ENCODE measurements at places on chromosomes 2 and 18.

DNA sequence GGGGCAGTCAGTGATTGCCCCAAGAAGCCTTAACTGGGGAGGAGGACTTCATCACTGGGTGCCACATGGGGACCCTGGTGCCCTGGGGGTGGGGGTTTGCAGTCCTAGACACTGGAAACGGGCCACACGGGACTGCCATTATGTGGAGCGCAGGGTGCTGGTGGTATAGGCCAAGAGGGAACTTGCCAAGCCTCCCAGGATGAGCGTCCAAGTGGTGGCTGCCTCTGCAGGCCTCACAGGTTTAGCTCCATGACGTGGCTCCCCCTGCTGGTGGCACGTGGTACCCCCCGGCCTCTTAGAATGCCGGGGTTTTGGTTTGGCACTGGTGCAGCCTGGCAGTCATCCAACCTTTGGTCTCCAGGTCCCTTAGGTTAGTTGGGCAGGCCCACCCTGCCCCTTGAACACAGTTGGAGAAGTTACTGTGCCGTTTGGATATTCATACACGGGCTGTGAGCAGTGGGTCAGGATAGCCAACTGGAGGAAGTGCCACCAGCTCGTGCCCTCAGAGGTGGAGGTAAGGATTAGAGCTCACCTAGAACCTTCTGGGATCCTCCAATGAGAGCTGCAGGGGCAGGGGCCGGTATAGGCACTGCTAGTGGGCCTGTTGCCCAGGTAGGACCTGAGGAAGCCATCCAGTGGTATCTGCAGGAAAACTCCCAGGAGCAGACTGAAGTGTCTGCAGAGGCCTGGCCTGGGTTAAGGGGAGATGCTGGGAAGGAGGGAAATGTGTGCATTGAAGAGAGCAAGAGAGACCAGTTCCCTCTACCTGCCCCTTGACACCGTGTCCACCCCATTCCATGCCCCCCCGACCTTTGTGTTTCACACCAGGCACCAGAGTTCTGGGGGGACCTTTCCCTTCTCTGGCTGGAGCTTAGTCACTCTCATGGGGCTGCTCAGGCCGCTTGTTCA lies 5.7 kb downstream of the PTMA start:
- peak; percentile 57 for DNase-seq

DNA sequence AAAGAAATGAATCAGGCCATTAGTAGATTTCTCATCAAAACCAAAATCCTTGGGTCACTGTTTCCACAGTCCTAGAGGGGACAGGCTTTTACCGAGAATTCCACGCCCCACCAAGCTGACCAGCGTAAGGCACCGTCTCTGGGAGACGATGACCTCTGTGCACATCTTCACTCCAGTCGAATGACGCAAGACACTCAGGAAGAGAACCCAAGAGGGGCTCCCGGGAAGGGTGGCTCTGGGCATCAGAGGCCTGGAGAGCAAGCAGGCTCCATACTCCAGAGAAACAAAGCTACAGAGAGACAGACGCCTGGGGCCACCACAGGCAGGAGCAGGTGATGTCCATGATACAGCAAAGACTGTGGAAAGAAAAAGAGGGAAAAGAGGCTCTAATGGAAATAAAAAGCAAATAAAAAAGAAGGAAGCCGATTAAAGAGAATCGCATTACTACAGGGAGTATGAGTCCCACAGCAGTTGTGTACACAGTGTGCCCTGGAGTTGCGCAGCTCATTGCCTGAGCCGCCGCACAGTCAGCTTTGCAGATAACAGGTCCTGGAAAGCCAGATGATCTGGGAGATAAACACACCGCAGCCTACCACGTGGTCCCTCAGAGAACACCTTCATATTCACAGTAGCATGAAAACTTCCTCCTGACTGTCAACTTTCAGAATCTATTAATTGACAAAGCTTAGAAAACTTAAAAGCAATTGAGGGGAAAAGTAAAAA lies 572.7 kb upstream of the SALL3 start:
- no peak for DNase-seq

DNA sequence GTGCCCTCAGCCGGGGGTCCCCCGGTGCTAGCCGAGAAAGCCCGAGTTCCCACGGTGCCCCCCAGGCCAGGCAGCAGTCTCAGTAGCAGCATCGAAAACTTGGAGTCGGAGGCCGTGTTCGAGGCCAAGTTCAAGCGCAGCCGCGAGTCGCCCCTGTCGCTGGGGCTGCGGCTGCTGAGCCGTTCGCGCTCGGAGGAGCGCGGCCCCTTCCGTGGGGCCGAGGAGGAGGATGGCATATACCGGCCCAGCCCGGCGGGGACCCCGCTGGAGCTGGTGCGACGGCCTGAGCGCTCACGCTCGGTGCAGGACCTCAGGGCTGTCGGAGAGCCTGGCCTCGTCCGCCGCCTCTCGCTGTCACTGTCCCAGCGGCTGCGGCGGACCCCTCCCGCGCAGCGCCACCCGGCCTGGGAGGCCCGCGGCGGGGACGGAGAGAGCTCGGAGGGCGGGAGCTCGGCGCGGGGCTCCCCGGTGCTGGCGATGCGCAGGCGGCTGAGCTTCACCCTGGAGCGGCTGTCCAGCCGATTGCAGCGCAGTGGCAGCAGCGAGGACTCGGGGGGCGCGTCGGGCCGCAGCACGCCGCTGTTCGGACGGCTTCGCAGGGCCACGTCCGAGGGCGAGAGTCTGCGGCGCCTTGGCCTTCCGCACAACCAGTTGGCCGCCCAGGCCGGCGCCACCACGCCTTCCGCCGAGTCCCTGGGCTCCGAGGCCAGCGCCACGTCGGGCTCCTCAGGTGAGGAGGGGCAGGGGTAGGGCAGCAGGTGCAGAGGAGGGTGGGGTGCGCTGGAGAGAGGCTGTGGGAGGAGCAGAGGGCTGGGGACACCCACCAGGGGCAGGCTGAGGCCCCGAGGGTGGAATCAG lies 14.1 kb upstream of the GMPPA start:
- no peak for DNase-seq

GRCh38 chr2:88813612-88814011 lies 122.1 kb downstream of the RPIA start:
- no peak for DNase-seq

GRCh38 chr18:68354176-68354575 lies 360.7 kb downstream of the TMX3 start:
- DNase-seq, result no peak

DNA sequence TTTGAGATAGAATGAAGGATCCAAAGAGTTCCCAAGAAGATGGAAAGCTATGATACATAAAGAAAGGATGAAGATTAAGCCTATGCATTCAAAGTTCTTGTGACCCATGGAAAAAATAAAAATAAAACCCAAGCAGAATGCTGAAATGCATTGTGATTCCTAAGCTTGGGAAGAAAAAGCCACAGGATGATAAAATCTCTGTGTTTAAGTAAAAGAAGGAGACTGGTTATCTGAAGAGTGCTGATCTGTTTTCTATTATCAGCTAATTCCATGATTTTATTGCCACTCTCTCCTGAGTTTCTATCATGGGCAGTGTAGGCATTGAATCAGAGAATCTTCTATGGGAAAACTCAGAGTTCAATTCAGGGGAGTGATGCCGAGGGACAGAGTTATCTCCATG lies 103.1 kb upstream of the LTBP1 start:
- no peak for DNase-seq

GRCh38 chr2:200863782-200864175 lies 679 bp downstream of the CLK1 start:
- DNase-seq, result no peak

DNA sequence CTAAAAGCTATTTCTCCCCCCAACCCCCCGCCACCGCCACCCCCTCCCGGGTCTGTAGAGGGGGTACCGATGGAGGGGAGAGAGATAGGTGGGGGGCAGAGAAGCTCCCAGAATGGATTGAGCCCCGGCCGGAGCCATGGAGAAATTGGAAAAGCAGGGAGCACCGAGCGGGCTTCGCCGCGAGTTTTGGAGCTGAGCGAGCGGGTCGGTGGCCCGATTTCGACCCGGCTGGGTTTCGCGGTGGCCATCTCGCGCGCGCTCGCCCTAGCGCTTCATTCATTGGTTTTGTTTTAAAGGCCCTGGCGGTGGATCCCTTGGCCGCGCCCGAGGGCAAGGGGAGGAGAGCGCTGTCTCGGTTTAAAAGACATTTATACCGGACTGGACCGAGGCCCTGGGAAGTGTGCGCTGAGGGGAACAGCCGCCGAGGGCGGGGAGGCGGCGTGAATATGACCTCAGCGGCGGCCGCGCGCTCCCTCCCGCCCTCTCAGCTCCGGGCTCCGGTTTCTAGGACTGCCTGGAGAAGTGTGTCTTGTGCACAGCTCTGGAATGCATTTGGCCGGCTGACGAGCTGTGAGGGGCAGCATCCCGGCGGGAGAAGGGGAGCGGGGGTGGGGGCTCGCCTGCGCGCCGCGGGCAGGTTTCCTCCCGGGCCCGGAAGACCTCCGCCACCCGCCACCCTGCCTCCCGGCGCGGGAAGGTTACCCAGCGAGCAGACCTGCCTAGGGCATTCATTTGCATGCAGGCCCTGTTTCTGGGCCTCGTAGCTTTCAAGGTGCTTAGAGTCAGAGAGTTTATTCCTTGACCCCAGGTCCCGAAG lies 1.7 kb upstream of the SMAD7 start:
- DNase-seq, result peak; percentile 70

GRCh38 chr2:222892321-222892720 lies 31.5 kb downstream of the ACSL3 start:
- DNase-seq, result no peak

DNA sequence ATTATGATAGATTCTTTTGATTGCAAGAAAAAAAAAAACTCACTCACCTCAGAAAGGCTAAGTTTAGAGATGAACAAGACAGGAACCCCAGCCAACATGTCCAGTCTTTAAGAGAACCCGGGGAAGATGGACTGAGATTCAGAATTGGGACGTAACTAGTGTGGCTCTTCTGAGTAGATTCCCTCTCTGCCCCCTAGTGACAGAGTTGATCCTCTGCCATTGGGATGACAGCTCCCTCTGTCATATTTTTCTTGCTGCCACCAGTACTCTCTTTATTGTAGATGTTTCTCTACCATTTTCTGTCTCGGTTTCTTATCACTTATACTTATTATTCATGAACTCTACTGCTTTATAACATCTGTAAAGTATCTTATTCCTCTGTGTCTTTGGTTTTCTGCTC lies 77.7 kb downstream of the GULP1 start:
- no peak for DNase-seq

- DNase-seq, result no peak
Observed at GRCh38 chr2:215535125-215535668, 99.3 kb upstream of the FN1 start.

DNA sequence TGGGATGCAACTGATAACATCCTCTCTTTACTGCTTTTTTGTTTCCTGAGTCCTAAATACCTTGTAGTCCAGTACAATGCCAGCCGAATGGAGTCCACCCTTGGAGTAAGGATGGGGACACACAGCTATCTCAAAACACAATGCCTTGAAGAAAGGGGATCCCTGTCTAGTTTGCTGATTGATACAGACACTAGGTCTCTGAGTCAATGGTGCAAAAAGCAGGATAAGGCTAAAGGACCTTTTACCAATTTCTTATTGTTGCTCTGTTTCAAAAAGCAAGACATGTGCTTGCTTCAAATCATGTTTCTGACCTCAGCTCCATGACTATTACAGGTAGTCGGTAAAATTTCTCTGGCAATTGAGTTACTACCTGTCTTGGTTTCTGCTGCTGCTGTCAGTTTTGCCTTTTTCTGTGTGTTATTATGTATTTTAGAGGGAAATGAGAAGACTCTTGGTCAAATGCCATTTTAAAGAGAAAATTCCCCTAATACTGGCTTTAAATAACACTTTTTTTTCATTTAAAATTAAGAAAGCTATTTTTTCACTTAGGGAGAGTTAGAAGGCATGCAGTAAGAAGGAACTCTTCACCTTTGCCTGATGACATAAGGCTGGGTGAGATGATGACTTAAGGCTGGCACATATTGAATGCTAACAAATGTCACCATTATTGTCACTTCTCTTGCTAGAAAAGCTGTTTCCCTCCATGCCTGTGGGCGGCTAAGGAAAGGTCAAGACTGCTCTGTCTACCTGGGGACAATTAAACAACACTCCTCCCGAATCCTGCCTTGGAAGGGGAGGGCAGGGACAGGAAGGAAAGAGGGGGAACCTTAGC lies 4.9 kb upstream of the FIGLA start:
- DNase-seq, result no peak

GRCh38 chr2:58291726-58292438 lies 50.8 kb upstream of the FANCL start:
- no peak for DNase-seq

DNA sequence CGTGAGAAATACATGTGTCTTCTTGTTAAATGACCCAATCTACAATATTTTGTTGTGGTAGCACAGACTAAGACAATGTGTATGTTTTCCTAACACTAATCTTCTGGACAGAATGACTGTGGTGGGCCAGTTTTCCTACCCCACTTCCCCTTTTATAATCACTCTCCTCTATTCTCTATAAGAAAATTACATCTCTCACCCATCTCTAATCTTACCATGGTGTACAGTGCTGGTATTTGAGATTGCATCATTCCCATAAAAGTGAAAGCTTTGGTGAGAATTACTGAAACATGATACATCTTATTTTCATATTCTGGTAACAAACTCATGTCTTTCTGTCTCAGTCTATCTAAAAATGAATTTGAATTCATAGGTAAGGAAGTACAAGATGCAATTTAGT lies 40.5 kb downstream of the CAVIN2 start:
- DNase-seq, result no peak

DNA sequence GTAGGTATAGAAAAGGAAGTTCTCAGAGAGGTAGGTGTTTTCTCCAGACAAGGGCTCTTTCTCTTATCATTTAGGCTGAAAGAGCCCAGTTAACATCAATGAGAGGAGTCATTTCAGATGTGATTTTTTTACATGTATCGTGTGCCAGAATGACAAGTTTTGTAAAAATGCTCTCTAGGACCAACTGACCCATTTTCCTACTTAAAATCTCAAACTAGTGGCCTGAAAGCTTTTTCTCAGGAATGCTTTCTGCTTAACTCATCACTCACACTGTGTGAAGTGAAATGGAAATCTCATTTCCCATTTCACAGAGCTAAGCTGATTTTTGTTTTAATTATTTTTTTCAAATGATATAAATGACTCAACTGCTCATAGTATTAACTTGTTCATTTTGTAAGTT lies 128.7 kb upstream of the CYP26B1 start:
- DNase-seq, result no peak

DNA sequence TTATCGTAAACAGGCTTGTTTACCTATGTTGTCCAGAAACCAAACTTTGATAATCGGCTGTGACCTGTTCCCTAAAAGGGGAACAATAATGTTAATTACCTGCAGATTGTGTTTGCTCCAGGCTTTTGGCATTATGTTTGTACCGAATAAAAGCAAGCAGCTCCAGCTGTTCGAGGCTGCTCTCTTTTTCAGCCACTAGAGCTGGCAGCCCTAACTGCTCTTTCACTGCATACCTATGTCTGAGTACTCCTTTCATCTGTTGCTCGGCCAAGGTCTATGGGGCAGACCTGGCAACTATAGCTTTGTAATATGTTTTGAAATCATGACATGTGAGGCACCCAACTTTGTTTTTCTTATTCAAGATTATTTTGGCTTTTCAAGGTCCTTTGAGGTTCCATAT lies 77.8 kb upstream of the EHBP1 start:
- no peak for DNase-seq

DNA sequence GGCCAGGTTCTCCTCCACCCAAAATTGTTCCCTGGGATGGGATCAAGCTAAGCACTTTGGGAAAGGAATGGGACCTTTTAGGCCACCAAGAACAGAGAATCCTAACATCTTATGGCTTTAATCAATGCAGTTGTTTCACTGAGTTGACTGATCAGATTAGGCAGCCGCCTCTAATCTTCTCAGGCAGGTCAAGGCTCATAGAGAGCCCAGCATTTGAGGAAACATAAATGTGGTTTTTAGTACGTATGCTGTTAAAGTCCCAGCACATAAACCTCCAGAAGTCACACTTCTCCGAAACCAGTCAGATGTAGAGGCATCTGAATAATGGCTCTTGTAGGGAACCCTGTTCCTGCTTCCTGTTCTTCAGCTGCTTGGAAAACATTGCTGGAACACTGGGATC lies 99.5 kb upstream of the RMDN2 start:
- DNase-seq, result no peak
